ENCODE measurements at places on chromosomes 4 and X.
A peak's percentile ranks its signal among the peaks of the same experiment; 100 is the strongest.

GRCh38 chr4:52625216-52625615, 33.9 kb downstream of the USP46 start:
- no peak for DNase-seq

- no peak for DNase-seq
These were observed 141.0 kb downstream of the ARX start for GRCh38 chrX:24874604-24875247.

- no peak for DNase-seq
These were observed 881 bp downstream of the LRCH2 start for GRCh38 chrX:115232933-115233496.

DNA sequence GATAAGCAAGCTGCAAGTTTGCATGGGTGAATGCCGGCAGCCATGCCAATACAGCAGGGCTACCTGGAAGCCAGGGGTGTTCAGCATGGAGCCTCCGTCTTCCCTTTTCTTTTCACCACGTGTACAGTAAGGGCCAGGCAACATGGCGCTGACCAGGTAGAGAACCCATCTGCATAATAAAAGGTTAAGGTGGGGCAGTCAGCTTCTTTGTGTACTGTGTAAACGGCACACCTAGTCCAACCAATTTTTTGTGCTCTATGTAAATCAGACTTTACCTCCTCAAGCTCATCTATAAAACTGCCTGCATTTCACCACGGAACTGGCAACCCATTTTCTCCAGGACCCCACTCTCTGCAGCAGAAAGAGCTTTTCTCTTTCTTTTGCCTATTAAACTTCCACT, 286.8 kb upstream of the VCX3A start:
- DNase-seq: no peak

DNA sequence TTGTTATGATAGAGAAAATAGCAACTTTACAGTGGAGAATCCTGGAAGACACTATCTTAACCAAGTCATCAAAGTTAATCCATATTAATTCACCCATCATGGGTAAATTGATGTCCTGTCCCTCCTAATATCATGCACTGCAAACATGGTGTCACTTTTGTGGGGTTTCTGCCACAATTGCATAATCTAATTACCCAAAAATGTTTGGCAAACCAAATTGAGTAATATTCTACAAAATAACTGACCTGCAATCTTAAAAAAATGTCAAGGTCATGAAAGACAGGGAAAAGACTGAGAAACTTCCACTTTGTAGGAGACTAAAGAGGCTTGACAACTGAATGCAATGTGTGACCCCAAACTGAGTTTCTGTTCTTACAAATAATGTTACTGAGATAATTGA, 37.1 kb upstream of the PLAC8 start:
- DNase-seq: no peak

DNA sequence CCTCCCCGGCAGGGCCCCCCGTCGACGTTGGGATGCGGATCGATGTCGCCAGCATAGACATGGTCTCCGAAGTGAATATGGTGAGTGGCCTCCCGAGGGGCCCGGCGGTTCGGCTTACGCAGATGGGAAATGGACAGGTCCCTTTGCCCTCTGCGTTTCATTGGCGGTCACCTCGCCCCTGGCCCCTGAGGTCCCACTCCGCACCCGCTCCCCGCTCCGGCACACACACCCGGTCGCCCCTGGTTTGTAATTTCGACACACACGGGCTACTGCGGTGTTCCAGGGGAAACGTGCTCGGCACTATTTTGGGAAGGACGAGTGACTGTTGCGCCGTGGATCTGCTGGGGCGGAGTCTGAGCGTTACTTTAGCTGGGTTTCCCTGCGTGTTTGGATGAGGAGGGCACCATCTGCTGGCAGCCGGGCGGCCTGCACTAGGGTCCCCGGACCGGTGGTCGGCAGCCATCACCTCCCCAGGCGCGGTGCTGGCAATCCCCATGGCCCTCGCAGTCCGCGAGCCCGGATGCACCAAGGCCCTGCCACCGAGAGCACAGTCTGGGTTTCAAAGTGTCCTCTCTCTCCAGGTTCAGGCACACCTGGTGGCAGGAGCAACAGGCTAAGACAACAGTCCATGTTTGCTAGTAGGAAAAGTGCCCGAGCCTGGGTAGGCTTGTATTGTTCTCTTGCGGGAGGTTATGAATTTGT, 1.2 kb downstream of the GABRB1 start:
- DNase-seq: peak; percentile 34

GRCh38 chrX:35728481-35728880, 69.7 kb upstream of the MAGEB16 start:
- DNase-seq: no peak

GRCh38 chrX:111181951-111182350, 86.0 kb downstream of the PAK3 start:
- DNase-seq: no peak

DNA sequence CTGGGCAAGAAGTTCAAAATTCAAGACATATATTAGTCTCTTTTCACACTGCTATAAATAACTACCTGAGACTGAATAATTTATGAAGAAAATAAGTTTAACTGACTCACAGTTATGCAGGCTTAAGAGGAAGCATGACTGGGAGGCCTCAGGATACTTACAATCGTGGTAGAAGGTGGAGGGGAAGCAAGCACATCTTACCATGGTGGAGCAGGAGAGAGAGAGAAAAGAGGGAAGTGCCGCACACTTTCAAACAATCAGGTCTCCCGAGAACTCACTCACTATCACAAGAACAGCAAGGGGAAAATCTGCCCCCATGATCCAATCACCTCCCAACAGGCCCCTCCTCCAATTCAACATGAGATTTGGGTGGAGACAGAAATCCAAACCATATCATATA, 273.3 kb upstream of the RASGEF1B start:
- DNase-seq: no peak

Measured in CD4-positive, alpha-beta T cell (primary cell).